ENCODE measurements at places on chromosomes 3 and 15.

DNA sequence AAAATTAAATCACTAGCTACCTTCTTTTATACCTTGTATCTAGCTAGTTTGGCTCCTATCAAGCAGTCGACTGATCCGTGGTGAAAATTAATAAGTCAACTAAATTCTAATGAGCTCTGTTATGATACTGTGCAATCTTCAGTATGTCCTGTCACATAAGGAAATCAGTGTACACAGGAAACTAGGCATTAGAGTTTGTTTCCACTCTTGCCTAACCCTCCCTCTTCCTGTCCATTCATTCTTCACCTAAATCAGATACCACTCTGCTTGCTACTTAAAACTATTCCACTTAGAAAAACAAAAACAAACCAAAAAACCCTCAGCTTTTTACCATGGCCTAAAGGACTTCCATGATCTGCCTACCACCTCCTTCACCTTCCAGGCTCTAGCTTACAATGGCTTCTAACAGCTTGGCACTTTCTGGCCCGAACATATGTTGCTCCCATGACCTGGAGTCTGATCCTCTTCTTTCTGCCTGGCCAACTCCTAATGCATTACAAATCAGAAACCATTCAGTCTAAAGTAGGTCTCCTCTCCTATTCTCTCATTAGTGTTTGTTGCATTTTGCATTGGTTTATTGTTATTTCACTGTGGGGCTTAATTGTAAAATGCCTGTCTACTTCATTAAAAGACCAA lies 7.9 kb downstream of the RFC4 start:
- DNase-seq: no peak

DNA sequence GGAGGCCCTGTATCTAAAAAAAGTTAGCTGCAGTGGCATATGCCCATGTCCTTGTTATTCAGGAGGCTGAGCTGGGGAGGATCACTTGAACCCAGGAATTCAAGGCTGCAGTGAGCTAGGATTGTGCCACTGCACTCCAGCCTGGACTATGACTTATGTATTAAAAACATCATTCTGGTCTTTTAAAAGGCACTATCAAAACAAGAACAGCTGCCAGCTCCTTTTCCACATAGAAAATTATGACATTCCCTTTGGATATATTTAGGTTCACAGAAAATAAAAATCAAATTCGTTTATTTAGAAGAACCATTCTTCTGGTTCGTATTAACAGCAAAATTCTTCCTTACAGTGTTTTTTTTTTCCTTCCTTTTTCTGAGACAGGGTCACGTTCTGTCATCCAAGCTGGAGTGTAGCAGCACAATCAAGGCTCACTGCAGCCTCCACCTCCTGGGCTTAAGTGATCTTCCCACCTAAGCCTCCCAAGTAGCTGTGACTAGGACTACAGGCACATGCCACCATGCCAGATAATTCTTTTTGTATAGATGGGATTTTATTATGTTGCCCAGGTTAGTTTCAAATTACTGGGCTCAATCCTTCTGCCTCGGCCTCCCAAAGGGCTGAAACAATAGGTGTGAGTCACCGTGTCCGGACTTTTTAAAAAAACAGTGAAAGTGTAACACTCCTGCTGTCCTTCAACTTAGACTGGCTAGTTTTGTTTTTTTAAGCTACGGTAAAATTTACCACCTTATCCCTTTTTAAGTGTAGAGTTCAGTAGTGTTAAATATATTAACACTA lies 13.9 kb downstream of the ICE2 start:
- DNase-seq: no peak

DNA sequence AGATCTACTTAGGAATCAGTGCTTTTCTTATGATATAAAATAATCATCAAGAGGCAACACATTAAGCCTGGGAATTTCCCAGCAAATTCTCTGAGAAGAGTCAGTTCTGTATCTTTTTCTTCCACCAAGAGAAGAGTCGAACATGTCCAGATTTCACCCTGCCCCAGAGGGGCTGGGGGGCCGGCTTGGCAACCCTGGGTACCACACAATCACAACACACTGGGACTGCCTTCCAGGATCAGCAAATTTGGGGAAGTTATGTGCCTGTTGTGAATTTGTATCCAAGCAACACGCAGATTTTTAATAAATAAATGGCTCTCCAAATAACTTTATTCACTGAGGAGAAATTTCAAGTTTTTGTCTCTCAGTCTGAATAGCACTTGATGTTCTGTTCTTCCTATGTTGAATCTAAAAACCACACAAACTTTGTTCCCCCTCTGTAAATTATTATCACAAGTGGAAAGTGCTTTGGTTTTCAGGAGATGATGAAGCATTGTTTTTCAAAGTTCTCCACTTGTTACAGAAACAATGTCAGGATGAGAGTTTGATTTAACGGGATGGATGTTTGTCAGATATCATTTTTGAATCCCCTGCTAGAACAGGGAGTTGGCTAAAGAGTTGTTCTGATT lies 357.2 kb downstream of the ZNF385D start:
- DNase-seq: no peak

- no peak for DNase-seq
These were observed 25.2 kb downstream of the ARHGEF3 start for GRCh38 chr3:56776556-56776950.

DNA sequence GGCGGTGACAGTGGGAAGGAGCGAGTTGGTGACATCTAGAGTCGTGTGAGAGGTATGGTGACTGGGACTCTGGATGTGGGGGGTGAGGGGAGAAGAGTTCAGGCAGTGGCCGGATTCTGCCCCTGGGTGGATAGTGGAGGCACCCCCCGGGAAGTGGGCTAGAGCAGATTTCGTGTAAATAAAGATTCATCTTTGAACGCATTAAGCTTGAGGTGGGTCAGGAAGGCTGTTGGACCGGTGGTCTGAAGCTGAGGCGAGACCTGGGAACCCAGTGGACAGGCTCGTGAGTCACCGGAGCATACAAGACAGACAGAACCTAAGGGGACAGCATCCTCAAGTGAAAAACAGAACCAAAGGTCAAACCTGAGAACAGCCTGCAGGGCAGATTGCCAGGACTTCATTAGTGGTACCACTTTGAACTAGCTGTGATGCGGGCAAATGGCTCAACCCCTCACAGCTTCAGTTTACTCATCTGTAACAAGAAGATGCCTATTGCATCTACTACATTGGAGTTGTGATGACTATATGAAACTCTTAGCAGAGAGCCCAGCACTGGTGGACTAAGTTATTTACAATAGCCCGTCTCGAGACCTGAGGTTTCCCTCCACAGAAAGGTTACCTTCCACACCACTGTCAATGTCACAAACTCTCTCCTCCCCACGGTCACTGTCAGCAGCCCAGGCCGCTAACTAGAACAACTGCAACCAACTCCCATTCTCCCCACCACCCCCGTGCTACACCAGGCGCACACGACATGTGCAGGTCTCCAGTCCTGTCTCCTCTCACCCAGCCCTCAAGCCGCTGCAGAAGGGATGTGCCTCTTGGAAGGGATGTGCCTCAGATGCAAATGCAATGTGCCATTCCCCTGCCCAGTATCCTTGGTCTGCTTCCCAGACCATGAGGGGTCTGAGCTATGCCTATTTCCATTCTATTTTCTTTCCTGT lies 901 bp upstream of the CLN6 start:
- DNase-seq: no peak

- DNase-seq: peak; percentile 33
These were observed 3.9 kb upstream of the CCDC9B start for GRCh38 chr15:40344631-40345120.

GRCh38 chr3:120428924-120429323 lies 21.9 kb downstream of the FSTL1 start:
- no peak for DNase-seq

DNA sequence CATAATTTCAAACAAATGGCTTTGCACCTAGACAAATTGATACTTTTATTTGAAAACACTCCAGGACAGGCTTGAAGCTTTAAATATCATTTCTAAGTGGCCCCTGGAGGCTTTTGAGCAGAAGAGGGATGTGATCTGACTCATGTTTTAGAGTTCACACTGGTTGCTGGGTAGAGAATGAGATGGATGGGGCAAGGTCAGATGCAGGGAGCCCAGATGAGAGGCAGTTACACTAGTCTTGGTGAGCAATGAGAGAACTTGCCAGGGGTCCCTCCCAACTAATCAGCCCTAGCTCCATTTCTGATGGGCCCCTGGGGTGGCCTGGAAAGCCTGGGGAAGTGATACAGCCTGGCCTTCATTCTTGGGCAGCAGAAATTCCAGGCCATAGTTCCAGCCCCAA lies 190.4 kb downstream of the MEGF11 start:
- DNase-seq: no peak

DNA sequence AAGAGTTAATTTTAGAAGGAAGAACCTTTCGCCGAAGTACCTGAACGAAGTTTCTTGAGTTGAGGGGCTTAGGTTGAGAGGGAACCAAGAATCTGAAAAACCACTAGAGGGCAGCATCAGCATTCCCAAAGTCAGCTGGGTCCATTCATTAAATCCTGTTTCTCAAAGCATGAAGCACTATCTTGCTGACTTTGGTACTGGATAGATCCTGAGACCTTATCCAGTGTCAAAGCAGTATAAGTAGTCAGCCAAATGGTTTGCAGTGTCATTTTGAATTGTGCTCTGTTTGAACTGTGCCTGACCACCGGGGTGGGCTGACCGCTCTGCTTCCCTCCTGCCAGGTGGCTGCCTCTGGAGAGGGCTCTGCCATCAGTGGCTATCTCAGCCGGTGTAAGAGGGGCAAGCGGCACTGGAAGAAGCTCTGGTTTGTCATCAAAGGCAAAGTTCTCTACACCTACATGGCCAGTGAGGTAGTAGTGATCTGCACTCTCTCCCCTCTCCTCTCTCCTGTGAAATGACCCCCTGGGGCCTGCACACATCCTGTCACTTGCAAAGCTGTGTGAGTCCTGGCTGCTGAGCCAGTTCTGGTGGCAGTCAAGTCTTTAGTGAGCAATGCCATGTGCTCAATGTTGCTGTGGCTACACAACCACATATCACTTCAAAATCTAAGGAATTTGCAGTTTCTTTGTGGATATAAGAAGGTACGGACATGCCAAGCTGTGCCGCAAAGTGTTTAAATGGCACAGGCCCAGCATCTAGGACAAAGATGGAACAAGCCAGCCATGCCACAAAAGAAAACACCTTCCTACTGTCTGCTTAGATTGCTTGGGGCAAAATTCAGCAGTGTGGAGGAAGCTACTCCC lies 21.4 kb upstream of the NR2C2 start:
- no peak for DNase-seq

DNA sequence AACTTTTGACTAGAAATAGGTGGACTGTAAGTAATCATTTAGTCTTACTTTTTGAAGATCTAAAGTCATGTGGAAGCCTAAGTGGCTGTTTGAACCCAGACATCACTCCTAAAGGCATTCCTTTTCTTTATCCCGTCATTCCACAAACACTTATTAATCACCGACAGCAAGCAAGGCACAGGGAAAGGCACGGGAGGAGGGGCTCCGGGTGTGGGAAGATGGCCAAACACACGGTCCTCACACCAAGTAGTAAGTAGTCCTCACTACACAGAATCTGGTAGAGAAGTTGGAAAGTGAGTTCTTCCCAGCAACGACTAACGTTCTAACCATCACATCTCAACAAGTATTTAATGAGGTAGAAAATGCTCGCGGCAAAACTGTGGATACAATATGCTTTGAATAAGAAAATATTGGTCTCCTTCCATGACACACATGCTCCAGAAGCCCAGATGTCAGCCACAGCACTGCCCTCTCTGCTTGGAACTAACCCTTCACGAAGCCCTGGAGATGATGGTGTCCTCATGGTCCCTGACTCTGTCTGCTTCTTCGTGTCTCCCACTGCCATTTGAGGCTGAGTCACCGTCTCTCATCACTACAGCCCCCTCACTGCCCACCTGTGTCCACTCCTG lies 202.2 kb downstream of the OPA1 start:
- DNase-seq: no peak

- no peak for DNase-seq
These were observed 194.3 kb downstream of the BCHE start for GRCh38 chr3:165642761-165643420.

- no peak for DNase-seq
These were observed 556.1 kb downstream of the FGF12 start for GRCh38 chr3:192171213-192171612.

DNA sequence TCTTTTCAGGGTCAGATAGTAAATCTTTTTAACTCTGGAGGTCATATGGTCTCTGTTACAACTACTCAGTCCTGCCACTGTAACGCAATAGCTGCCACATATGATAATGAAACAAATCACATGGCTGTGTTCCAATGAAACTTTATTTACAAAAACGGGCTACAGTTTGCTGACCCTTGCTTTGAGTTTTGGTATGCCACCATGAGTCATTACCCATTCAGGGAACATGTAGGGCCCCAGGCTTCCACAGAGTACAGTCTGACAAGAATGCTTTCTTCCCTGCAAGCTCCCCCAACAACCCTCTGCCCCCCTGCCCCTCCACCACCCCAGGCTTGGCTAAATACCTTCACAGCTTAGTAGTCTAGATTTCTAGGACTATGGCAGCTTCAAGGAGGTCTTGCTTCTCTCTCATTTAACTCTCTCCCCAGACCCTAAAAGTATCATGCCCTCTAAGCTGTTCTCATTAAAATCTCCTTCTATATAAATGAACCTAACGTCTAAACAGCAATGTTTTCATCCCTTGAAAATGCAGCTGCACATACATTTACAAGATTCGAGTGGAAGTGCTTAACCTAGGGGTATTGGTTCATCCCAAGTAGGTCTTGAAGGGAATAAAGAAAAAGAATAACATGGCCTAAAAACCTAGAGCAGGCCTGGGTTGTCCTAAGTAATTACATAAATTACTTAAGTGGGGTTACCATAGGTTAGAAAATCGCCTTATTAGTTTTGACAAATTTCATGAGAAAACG lies 117.8 kb upstream of the PRICKLE2 start:
- no peak for DNase-seq

DNA sequence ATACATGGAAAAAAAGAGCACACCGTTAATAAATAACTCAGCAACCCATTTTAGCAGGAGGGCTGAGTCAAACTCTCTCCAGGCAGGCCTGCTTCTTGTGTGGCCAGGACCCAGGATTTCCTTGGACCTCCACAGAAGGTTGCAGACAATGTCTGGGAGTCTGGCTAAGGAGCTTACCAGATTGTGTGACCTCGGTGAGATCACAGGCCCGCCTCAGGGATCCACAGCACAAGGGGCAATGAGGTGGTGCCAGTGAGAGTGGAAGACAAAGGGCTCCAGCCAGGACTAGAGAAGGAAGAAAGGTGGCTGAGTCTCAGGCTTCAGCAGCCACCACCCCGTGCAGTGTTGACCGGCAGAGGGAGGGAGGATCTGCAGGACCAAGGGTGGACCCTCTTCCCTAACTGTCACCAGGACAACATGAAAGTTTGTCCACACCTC lies 32.2 kb upstream of the SEC22A start:
- DNase-seq: no peak

All from stimulated activated CD4-positive, alpha-beta T cell treated with anti-CD3 and anti-CD28 coated beads, Interleukin-1b, Interleukin-23, amount 100 ng/mL, for 1 hour (primary cell).